Naive thymus-derived CD8-positive, alpha-beta T cell (primary cell): ENCODE measurements at places on chromosomes 3 and 15. TPM values are rescaled to one million over a fixed set of nuclear protein-coding genes. Genes with fewer than 3 reads are reported as not detected.

Gene ZDHHC3
- 35.7 TPM for polyA plus RNA-seq

Gene C15orf39
- polyA plus RNA-seq, result 1.0 TPM

Gene C3orf22
- polyA plus RNA-seq, result not detected

Gene CCDC54
- not detected for polyA plus RNA-seq

Gene DNASE1L3
- polyA plus RNA-seq, result not detected

Gene USP13
- 12.0 TPM for polyA plus RNA-seq

Gene TGM4
- polyA plus RNA-seq, result 0.05 TPM

Gene GOLGA8G
- polyA plus RNA-seq, result not detected

Gene RAF1
- polyA plus RNA-seq, result 54.2 TPM

Gene AADACL2
- polyA plus RNA-seq, result not detected

Gene ANKDD1A
- 2.2 TPM for polyA plus RNA-seq

Gene GP9
- polyA plus RNA-seq, result not detected

Gene PLSCR4
- polyA plus RNA-seq, result not detected

Gene PPP1R14D
- polyA plus RNA-seq, result not detected

Gene SLC24A5
- polyA plus RNA-seq, result not detected

Gene PCBP4
- polyA plus RNA-seq, result 2.4 TPM

Gene ZNF148
- polyA plus RNA-seq, result 80.7 TPM

Gene LRRC31
- polyA plus RNA-seq, result not detected

Gene GRAMD2A
- polyA plus RNA-seq, result not detected

Gene NEK10
- polyA plus RNA-seq, result not detected

Gene GABRR3
- not detected for polyA plus RNA-seq

Gene SKOR1
- not detected for polyA plus RNA-seq

Gene CSTA
- polyA plus RNA-seq, result not detected

Gene CCDC39
- polyA plus RNA-seq, result not detected

Gene ACSBG1
- polyA plus RNA-seq, result 0.05 TPM

Gene PARP16
- polyA plus RNA-seq, result 39.3 TPM

Gene CDHR4
- not detected for polyA plus RNA-seq

Gene GOLGA8N
- 0.74 TPM for polyA plus RNA-seq

Gene STAB1
- not detected for polyA plus RNA-seq

Gene SEMA5B
- polyA plus RNA-seq, result not detected
